Activated CD4-positive, alpha-beta T cell treated with anti-CD3 and anti-CD28 coated beads for 36 hours (primary cell): ENCODE measurements at places on chromosomes 3 and 15. TPM values are rescaled to one million over a fixed set of nuclear protein-coding genes. Genes with fewer than 3 reads are reported as not detected.

The LRRC31 gene
- not detected for total RNA-seq

The MUC13 gene
- not detected for total RNA-seq

The GHSR gene
- not detected for total RNA-seq

The CA12 gene
- 0.46 TPM for total RNA-seq

DNA sequence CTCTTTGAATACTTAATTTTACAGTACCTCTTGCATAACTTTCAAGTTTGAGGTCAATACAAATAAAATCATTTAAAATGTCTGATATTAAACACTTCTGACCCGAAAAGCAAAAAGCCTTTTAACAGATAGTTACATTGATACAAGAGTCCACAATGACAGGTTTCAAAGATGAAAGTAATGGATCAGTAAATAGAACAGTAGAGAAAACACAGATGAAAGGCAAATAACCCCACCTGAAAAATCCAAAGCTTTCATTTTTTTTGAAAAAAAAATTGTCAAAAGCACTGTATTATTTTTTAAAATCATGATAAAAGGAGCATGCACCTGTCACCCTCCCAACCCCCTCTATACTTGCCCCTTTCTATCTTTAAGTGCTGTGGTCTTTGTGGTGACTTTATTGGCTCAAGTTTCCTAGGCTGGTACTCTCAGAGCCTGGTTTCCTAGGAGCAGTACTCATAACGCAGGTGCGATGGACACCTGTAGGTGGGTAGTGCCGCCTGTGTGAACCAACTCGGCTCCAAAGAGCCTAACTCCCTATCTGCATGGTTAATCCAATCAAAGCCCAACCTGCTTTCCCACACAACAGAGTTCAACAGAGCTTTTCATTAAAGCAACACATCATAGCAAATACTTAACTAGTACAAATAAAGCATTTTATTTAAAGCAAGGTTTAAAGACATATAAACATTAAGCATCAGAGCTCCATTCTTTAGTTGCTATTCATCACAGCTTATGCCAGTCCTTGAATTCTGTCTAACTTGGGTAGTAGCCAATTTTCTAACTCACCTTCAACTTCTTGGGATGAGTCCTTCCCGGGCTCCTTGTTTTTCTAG is 32.2 kb downstream of the LIPC start:
- DNase-seq: no peak

DNA sequence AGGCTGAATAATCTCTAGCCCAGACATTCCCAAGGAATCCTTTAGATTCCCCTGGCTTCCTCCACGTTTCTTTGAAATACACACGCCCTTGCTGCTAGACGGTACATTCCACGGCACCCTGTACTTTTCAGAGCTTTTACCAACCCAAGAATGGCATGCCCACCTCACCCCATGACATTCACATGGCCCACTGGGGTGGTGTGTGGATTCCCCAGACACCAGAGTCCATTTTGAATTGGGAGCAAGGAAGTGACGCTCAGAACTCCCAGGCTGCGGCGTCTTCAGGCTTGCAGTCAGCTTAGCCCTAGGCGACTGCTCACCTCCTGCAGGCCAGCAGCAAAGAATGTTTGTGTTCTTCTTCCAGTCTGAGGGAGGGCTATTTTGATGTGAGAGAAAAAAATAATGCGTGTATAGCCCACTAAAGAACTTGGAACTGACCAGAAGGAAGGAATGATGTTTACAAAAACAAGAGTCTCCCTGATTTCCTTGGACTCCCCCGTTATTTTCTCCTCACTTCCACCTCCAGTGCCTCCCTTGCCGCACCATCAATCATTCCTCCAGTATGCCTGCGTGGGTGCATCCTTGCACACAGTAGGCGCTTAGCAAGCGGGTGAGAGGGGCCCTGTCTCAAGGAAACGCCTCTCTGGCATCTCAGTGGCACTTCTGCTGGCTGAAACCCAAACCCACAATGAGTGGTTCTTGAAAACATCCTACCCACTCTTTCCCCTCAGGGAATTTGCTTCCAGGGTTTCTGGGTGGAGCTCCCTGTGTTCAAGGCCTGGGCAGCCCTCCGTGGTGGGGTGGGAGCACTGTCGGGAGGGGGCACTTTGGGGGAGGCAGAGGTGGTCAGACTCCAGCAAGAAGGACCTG is 59.9 kb downstream of the SMAD6 start:
- no peak for DNase-seq

DNA sequence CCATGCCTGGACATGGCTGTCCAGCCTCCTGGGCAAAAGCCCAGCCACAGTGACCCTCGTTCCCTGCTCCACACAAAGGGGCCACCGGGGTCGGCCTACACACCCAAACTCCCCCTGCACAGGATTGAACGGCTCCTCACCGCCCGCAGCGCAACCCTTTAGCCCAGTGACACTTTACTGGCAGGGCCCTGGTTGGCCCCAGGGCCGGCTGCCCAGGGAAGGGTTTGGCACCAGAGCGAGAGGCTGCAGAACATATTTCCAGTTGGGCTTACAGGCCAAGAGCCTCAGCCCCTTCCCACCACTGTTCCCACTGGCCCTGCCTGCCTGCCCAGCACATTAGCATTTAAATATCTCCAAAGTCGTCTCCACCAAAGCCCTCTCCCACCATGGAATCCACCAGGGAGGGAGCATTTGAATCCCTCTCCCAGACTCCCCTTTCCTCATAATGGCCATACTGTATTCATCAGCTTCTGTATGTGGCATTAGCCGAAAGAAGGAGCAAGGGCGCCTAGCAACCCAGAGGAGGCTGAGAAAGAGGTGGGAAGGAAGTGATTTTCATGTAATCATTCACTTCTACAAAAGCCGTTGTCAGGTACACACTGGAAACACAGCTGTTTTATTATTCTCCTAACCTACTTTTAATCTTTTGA is 85.4 kb downstream of the SLC6A11 start:
- DNase-seq: no peak

DNA sequence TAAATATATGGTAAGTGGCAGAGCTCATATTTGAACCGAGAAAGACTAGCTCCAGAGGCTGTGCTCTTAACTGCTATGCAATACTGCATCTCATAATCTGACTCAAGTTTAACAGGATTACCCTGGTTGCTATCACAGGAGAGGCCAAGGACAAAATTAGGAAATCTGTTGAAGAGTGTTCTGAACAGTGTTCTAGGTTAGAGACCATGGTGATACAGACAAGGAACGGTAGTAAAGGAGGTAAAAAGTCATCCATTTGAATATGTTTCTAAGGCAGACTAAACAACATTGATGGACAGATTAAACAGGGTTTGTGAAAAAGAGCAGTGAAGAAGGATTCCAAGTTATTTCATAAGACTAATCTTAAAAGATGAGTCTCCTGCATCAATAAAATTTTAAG is 22.1 kb downstream of the PLOD2 start:
- no peak for DNase-seq

DNA sequence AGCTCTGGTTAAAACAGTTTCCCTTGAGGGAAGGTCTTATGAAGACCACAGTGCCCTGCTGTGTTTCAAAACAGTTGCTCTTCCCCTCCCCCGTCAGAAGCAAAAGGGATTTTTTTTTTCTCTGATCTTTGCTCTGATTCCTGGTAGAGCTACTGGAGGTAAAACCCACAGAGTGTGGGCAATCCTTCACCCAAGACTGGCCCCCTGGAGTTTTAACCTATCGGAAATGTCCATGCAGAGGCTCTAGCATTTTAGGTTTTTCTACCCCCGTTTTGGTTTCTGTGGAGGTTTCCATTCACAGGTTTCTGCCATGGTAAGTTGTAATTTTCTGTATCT is 27.7 kb downstream of the GRM2 start:
- peak; percentile 39 for DNase-seq

GRCh38 chr15:96107916-96108315 is 222.6 kb upstream of the NR2F2 start:
- DNase-seq: no peak

DNA sequence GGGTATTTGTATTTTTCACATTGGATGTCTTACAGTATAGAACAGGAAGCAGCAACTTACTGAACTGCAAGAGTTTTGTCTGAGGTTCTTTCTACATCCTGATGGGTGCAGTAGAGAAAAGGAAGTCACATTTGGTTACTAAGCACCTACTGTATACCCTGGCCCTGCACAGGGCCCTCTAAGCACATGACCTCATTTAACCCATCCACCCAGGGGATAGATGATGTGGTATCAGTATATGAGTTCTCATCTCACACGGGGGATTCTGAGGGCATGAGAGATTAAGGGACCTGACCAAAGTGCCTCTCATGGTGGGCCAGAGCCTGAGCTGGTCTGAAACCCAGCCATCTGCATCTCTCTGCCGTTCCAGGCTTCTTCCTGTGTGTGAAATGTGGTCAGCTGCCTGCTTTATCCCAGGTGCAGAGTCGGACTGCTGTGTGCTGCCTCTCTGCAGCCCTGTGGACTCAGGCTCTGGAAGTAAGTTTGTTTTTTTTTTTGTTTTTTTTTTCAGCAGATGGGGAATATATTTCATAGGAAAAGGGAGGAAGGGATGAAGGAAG is 17.9 kb downstream of the SLC6A11 start:
- no peak for DNase-seq
